ENCODE measurements at places on chromosomes 7 and 10. TPM values are rescaled to one million over a fixed set of nuclear protein-coding genes. Genes with fewer than 3 reads are reported as not detected.

The SCART1 gene
- 3.1 TPM for total RNA-seq

The HOXA4 gene
- not detected for total RNA-seq

The PWWP2B gene
- total RNA-seq = 12.0 TPM

The EXOC6 gene
- 36.3 TPM for total RNA-seq

The VSTM4 gene
- 1.3 TPM for total RNA-seq

The PRF1 gene
- not detected for total RNA-seq

The AZGP1 gene
- not detected for total RNA-seq

The ANKRD61 gene
- 0.44 TPM for total RNA-seq

The HSPA12A gene
- total RNA-seq = 12.9 TPM

The SEC31B gene
- total RNA-seq = 2.9 TPM

The A1CF gene
- total RNA-seq = not detected

The ATOH7 gene
- total RNA-seq = not detected

The ACSM6 gene
- not detected for total RNA-seq

The STEAP1B gene
- total RNA-seq = 2.2 TPM

The GGCT gene
- total RNA-seq = 11.4 TPM

The TAS2R4 gene
- total RNA-seq = 0.86 TPM

The MMP21 gene
- not detected for total RNA-seq

The MOGAT3 gene
- total RNA-seq = not detected

The GHRHR gene
- total RNA-seq = not detected

The OPN1SW gene
- total RNA-seq = not detected

The FEZF1 gene
- not detected for total RNA-seq

The ENTPD1 gene
- not detected for total RNA-seq

The TEX36 gene
- total RNA-seq = not detected

The DENND10 gene
- total RNA-seq = 59.7 TPM

The NCF1 gene
- 0.29 TPM for total RNA-seq

The HECW1 gene
- total RNA-seq = 3.7 TPM

The BAZ1B gene
- total RNA-seq = 57.3 TPM

The CYP26C1 gene
- not detected for total RNA-seq

The CRTAC1 gene
- total RNA-seq = not detected

The TBX20 gene
- total RNA-seq = 16.0 TPM

The SPDYE18 gene
- 0.44 TPM for total RNA-seq

The GLCCI1 gene
- total RNA-seq = 10.3 TPM

The COL13A1 gene
- 34.2 TPM for total RNA-seq

The TAS2R5 gene
- 0.57 TPM for total RNA-seq

The IFIT1B gene
- not detected for total RNA-seq

The GRID1 gene
- total RNA-seq = 0.29 TPM

The STAG3 gene
- 0.44 TPM for total RNA-seq

The ZNF425 gene
- total RNA-seq = 1.6 TPM

The CPA5 gene
- not detected for total RNA-seq

The OR6B1 gene
- not detected for total RNA-seq

All from placental pericyte (primary cell).